ENCODE measurements at places on chromosomes 11 and 22.

DNA sequence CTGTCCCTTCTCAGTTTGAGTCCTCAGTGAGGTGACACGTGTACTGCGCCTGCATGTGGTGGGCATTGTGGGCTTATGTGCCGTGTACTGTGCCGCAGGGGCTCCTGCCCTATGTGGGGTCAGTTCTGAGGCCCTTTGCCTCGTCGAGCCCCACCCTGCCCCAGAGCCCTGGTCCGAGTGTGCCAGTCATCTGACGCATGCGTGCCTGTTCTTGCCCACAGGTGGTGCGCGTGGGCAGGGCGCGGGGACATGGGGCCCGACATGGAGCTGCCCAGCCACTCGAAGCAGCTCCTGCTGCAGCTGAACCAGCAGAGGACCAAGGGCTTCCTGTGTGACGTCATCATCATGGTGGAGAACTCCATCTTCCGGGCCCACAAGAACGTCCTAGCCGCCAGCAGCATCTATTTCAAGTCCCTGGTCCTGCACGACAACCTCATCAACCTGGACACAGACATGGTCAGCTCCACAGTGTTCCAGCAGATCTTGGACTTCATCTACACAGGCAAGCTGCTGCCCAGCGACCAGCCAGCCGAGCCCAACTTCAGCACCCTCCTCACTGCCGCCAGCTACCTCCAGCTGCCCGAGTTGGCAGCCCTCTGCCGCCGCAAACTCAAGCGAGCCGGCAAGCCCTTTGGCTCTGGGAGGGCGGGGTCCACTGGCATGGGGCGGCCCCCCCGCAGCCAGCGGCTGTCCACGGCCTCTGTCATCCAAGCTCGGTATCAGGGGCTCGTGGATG, 22.3 kb upstream of the TMEM191C start:
- no peak for DNase-seq

GRCh38 chr11:99519095-99519494, 498.3 kb downstream of the CNTN5 start:
- DNase-seq = no peak

DNA sequence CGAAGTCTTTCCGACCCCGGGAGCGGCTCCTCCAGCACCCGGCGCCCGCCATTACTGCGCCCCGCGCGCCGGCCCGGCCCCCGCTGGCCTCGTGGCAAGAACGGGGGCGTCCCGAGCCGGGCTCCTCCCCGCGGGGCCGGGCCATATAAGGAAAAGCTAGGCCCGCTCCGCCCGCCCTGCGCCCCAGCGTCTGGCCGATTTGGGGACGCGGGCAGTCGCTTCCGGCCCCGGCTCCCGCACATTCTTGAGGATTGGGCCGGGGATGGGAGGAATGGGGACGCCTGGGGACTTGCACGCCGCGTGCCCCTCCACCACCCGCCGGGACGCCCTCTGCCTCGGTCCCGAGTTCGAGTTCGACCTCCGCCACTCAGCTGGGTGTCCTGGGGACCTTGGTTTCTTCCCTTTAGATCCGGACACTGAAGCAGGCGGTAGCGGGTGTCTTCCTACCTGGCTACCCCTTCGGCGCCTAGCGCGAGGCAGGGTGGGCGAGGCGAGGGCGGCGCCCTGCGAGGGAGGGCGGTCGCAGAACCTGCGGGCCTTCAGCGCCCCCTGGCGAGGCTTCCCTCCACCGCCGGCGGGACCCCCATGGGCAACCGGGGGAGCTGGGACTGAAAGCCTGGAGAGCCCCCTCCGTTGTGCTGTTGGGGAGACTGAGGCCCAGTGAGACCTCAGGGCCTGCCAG, 3.8 kb downstream of the SMTN start:
- DNase-seq = peak; percentile 17

GRCh38 chr11:12799334-12799835, 125.2 kb downstream of the TEAD1 start:
- DNase-seq = no peak

- no peak for DNase-seq
These were observed 33.8 kb downstream of the PRDM10 start for GRCh38 chr11:129968591-129969419.

DNA sequence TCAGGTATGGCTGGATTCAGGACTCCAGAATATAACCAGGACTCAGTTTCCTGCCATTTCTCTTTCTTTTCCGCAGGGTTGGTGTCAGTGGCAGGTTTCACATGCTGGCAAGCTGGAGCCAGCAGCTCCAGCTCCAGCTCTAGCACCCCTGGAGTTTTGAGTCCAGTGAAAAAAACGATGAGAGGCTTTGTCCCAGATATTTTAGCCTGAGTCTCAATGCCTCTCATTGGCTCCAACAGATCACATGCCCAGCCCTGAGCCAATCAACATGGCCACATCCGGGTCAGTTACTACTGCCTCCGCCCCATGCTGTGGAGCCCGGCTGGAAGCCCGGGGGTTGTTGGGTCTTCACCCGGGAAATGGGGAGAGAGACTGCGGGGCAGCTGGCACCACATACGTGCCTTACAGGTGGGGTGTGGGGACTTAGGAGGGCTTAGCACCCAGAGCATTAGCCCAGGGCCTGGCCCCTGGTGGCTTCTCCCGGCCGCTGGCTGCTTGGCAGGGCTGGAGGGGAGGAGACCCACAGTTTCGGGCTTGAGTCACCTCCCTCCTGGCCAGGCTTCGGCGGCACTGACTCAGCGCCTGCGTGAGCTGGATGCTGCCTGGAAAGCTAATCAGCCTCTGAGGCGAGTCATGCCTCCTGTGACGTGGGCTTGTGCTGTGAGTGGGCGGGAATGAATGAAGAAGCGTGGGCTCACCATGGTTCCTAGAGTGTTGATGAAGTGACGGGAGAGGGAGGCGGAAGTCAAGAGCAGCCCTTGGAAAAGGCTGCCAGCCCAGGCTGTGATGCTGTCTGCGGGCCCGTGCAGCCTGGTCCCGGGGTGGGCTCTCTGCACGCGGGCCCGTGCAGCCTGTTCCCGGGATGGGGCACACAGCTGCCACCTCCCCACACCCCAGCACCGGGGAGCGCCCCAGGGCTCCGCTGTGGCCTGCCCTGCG, 15.3 kb upstream of the MRTFA start:
- peak; percentile 99 for DNase-seq

- DNase-seq = no peak
These were observed 119.5 kb downstream of the APOL5 start for GRCh38 chr22:35837101-35837727.

DNA sequence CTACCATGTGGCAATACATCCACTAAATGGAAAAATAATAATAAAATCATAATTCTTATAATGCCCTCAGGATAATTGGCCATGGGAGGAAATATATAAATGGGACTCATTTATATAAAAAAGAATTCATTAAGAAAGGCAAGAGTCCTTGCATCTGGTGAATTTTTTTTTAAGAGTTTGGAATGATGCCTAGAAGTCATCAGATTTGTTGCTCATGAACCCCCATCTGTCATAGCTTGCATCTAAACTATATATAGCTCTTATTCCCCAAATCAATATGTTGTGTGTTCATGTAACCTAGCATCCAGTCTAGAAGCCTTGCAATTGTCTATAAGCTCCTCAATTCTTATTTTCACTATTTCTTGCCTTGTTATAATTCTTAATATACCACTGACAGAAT, 75.9 kb downstream of the CADM1 start:
- DNase-seq = no peak

- no peak for DNase-seq
These were observed 51.7 kb downstream of the PITPNB start for GRCh38 chr22:27867085-27867952.

DNA sequence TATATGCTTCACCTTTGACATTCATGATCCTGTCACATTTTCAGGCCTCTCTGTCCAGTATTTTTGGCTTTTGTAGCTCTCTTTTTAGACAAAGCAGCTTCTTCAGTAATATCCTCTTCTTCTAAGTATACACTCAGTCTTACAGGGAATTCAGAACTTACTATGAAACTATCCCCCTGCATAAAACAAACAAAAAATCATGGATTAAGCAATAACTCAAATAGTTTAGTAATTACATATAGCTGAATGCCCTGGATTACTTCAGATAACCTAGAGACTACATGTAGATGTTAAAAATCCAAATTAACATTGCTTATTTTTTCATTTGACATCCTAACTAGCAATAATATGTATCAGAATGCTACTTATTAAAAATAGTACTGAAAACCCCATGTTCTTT, 5.2 kb downstream of the TAF1D start:
- no peak for DNase-seq

- no peak for DNase-seq
These were observed 6.6 kb upstream of the MS4A12 start for GRCh38 chr11:60485987-60486386.

- DNase-seq = peak; percentile 86
These were observed 5.9 kb downstream of the USP2 start for GRCh38 chr11:119375337-119376196.

GRCh38 chr11:88367310-88367709, 29.8 kb upstream of the CTSC start:
- no peak for DNase-seq

GRCh38 chr11:109892321-109892794, 200.8 kb upstream of the ZC3H12C start:
- DNase-seq = no peak

DNA sequence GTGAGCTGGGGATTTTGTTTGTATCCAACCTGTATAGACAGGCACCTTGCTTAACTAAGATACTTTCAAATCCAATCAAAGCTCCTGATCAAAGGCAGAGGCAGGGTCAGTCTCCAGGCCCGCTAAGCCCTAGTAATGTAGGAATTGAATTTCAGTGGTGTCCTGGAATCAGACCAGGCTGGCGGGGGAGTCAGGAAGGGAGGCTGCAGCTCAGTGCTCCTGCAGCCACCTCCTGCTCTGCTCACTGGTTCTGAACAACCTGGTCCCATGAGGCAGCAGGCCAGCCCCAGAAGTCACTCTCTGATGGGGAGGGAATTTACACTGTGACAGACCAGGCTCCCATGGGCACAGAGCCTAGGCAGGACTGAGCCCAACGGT, 38.5 kb upstream of the GALNT18 start:
- no peak for DNase-seq
